CD4-positive, alpha-beta T cell treated with Interleukin-6 at 100 ng/mL for 8 hours (primary cell): ENCODE measurements at places on chromosomes 2 and 18.
A peak's percentile ranks its signal among the peaks of the same experiment; 100 is the strongest.

DNA sequence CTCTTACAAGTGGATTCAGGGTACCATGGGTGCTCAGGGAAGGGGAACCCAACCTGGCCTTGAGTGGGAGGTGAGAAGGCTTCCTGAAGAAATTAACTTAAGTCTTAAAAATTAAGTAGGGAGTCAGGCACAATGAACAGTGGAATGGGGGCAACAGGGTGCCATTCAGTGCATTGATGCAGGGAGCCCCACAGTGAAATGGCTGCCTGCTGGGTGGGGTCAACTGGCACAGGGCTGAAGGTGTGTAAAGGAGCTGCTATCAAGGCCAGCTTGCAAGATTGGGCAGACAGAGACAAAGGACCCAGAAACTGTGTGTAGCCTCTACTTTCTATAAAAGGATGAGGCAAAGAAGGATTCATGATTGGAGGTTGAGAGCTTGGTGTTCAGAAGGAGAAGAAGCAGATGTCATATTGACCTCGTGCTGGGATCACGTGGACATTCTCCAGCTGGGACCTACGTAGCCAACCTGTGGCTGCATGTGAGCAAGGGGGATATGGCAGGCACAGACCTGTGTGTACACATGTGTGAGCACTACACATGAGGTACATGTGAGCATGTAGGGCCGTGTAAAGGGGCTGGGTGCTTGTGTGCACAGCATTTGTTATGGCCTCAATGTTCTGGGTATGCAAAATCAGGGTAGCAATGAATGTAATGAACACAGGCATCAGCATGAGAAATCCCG, 209.5 kb upstream of the HAAO start:
- DNase-seq: no peak

- no peak for DNase-seq
Measured at GRCh38 chr2:167114018-167114417, 225.7 kb downstream of the XIRP2 start.

DNA sequence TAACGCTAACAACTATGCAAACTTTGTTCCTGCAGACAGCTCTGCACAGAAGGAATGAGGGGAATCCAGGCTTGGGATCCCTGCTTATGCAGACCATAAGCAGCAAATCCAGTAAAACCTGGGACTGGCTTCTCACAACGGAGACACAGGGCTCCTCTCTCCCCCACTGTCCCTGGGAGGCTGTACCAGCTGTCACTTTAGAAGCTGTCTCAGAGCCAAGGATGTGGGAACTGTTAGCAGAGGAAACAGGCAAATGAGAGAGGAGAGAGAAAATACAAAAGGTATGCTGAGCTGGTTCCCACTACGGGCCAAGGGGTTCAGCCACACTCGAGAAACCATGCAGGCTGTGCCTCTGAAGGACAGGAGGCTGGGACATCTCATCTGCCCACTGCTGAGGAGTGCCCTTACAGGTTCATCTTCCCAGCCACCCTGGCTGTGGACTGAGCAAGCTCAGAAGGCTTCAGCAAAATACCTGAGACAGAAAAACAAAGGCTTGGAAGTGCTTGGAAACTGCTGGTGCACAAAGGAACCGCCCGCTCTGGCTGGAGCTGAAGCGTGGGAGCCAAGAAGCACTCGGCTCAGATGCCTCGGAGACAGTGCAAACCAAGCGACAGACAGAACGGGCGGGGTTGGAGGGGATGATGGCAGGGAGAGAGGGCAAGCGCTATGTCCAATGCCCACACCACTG, 72.5 kb downstream of the FAM210A start:
- DNase-seq: no peak

DNA sequence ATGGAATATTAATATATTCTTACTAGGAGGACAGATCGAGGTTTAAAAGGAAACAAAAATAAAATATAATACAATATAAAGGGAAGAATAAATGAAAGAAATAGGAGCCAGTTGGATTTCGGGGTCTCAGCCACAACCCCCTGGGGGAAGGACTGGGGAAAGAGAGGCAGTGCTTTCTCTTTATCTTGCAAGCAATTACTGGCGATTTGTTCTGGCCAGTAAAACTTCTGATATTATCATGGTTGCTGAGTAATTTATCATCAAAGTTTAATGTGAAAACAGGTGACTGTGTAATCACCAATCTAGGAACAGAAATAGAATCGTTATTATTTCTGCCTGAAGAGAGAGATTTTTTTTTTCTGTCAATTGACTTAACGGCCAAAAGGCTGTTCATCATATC, 917.7 kb upstream of the CELF4 start:
- DNase-seq: no peak

DNA sequence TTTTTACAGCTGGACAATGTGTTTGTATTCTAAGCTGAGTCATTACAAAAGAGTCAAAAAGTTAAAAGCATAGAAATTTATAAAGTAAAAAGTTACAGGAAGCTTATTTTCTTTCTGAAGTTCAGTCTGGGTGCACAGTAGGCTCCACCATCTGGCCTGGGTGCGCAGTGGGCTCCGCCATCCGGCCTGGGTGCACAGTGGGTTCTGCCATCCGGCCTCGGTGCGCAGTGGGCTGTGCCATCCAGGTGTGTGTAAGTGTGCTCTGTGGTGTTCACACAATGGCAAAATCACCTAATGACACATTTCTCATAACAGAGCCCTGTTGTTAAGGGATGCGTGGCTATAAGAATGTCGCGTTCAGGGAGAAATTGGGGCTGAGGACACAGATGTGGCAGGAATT, 195.5 kb downstream of the ANKRD30B start:
- DNase-seq: no peak

GRCh38 chr2:67898595-67898994, 164.2 kb downstream of the C1D start:
- DNase-seq: no peak

DNA sequence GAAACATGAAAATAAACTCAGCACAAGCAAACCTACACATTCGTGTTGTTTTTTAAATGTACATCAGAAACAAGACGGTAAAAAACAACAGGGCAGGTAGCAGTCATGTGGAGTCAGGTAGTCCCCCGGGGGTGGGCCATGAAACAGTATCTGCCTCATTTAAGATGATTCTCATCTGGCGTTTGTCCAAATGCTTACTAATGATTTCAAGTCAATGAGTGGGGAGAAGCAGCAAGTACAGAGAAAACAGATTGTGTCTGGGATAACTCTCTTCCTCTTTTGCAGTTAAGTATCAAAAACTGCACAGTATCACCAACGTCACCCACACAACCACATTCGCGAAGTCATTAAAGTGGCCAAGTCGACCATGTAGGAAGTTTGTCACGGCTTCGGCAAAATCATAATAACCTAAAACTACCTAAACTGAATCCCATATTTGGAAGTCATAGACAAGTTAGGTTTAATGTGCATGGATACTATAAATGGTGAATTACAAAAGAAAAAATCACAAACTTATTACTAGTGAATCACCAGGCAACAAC, 1.3 kb downstream of the LAPTM4A start:
- peak; percentile 11 for DNase-seq

DNA sequence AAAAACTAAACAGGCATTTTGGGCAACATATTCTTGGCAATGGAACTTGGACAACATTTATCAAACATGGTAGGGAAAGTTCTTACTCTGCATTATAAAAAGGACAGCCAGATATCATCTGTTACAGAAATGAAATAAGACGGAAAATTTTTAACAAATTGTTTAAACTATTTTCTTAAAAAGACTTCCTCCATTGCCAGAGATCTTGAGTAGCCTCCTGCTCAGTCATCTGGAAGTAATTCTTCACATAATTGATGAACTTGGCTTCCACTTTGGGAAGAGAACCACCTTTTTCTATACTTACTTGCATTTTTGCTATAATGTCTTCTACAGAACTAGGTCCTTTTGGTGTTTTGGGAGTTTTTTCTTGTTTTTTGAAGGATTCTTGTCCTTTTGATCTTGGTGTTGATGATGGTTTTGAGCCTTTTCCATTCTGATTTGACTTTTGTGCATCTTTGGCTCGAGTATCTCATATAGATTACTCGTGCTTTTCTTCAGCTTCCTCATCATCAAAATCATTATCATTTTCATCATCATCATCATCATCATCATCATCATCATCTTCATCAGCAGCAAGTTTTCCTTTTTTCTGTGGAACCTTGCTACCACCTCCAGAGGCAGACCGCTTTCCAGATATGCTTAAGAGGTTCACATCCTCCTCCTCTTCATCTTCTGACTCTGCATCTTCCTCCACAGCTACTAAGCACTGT, 66.2 kb downstream of the CD28 start:
- no peak for DNase-seq

GRCh38 chr2:155815851-155816250, 516.7 kb downstream of the NR4A2 start:
- no peak for DNase-seq

GRCh38 chr2:34188464-34189303, 589.6 kb upstream of the FAM98A start:
- DNase-seq: no peak

DNA sequence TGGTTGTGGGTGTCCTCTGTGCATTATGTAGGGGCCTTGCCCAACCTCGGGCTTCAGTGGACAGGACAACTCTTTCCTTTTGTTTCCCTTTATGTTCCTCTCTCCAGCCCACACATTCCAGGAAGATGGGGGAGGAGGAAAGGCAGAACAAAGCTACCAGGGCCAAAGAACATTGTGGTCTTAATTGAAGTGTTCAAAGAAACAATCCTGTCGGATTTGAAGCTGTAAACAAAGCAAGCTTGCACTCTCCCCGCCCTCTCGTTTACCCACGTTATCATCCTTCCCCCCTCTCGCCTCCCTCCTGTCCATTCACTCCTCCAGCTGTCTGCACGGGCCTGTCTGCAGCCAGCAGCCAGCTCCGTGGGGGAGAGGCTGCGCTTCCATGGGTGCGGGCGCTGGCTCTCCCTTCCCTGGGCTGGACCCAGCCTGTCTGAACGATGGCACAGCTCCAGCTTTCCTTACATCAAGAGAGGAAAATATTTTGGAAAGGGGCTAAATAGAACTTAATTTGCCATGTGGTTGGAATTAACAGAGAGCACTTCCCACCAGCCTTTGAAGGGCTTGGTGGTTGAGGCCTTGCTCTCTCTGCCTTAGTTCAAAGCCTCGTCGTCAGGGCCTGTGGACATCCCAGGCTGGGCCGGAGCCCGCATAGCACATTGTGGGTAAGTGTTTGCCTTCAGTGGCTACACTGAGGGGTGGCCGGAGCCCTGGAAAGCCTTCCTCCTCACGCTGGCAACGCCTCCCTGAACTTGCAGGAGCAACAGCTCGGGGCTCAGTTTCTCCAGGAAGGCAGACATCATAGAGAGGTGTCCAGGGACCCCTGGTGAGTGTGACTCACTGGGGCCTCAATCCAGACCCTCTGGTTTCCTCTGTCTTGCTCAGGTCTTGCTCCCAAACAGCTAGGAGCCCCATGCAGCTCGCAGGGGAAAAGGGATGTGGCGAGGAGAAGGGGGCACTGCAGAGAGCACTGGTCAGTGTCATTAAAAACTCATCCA, 60.6 kb upstream of the HS6ST1 start:
- no peak for DNase-seq

- no peak for DNase-seq
Measured at GRCh38 chr18:79943608-79944125, 7.8 kb downstream of the SLC66A2 start.
